Stimulated activated CD4-positive, alpha-beta T cell treated with anti-CD3 and anti-CD28 coated beads, TNF-alpha, amount 100 ng/mL, for 4 hours (primary cell): ENCODE measurements at places on chromosomes 16 and 17.

DNA sequence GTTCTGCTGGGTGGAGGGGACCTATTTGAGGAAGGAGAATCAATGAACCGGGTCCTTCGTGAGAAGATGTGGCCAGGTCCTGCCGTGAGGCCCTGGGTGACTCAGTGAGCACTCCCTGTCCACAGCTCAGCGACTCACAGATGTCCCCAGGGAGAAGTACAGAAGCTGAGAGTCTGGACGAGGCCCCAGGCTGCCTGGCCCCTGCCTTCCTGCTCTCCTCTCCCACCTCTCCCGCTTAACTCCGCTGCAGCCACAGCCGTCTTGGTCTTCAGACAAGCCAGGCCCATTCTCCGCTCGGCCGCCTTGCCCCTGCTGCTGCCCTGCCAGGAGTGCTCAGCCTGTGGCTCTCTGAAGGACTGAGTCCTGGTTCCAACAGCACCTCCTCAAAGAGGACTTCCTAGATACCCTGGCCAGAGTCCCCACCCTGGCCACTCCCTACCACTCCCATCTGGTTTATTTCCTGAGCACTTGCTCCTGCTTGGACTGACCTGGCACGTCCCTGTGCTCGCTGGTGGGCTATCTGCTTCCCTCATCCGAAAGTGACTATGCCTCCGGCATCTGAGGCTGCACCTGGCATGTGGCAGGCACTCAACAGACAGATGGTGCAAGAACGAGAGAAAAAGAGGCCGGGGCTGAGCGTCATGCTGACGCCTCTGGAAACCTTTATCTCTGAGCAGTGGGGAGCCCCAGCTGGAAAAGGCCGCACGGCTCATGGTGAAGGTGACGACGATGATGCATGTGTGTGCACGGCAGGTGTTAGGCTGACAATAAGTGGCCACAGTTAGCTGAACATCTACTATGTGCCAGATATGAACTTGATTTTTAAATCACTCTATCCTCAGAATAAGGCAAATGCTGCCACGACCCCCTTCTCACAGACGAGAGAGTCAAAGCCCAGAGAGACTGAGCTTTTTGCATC, 9.2 kb upstream of the TNFRSF13B start:
- DNase-seq = no peak

GRCh38 chr17:17156107-17156506, 50.0 kb downstream of the PLD6 start:
- DNase-seq = no peak

DNA sequence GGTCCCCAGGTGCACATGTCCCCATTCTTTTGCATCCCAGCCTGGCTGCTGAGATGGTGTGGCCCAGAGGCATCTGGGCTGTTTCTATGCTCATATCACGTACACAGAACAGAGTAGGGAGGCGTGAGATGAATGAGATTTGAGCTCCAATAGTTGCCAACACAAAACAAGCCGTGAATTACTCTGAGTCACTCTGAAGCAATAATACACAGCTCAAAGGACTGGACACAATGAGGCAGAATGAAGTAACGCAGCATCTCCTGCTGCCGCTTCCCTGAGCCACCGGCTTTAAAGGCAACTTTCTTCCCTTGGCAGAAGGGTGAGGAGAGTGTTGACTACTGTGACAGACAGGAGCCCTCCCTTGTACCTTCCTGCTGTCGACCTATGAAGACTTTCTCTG, 33.9 kb upstream of the CLEC18B start:
- no peak for DNase-seq

DNA sequence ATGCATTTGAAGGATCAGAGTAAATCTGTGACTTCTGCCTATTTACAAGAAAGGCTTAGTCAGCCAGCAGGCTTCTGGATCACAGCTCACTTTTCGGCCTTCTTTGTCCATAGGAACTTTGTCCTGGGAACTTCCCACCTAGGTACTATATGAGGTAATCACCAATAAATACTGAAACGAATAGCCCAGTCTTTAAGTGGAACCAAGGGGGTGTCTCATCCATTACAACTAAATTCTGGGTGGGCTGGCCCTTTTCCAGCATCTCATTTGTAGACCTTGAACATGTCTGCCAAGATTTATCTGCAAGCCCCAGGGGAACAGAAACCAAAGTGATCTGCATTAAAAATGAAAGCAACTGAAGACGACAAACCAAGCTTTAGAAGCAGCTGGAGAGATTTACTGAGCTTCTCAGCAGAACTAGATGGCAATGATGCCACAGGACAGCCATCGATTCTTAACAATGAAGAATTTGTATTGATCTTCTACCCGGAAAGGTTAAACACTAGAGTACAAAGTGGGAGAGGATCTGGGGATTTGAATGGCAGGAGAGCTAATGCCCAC, 55.5 kb downstream of the SNX11 start:
- DNase-seq = no peak

DNA sequence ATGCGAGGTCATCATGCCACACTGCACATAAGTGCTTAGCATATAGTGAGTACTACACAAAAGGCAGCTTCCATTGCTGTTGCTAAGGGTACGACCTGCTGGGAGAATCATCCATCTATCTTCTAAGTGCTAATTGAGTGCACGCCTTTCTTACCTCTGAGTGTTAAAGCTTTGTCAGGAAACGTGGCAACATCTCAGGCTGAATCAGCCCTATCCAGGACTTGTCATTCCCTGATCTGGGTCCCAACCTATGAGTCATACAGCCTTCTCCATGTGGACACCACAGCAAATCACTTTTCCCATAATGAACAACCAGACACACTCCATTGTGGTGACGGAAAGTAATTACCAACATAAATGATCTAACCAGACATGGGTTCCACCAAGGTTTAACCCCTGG, 201.1 kb upstream of the MAF start:
- no peak for DNase-seq

GRCh38 chr17:17395246-17395802, 81.5 kb upstream of the MED9 start:
- no peak for DNase-seq

GRCh38 chr17:7496470-7497183, 12.5 kb downstream of the POLR2A start:
- DNase-seq = no peak

DNA sequence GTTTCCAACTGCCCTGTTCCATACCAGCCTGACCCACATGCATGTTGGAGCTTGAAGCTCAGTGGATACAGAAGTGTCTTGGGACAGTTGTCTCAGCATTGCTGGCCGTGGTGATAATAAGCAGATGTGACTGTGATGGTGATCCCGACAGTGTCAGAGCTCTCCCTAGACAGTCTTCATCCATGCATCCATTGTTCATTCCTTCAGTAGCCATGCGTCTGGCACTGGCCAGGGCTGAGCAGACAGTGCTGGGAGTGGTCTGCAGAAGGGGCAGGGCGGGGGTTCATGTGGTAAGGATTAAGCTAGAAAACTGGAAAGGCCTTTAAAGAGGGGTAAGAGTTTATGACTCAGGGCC, 68.1 kb downstream of the GNAO1 start:
- no peak for DNase-seq

GRCh38 chr17:42514279-42514678, 21.8 kb upstream of the NAGLU start:
- no peak for DNase-seq

- no peak for DNase-seq
These were observed 2.6 kb downstream of the ANKRD40CL start for GRCh38 chr17:50764734-50765149.

GRCh38 chr16:25747160-25747758, 55.5 kb downstream of the HS3ST4 start:
- no peak for DNase-seq

- no peak for DNase-seq
These were observed 4.1 kb downstream of the KRABD2 start for GRCh38 chr17:8372422-8372821.

DNA sequence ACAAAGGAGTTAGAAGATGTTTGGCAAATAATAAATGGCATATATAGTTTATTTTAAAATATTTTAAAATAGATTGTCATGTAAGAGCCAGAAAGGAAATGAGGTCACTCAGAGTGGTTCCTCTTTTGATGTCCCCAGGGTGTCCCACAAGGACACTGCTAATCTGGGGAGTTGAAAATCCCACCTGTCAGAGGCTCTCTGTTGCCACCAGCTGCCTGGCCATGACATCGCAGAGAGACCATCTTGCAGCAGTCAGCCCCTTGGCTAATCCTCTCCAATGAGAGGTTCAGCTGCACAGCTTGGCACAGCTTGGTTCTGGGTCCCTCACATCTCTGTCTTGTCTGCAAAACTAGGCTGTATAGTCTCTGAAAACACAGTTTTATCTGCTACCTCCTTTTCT, 11.0 kb upstream of the RBFOX1 start:
- no peak for DNase-seq

GRCh38 chr17:32503251-32504165, 16.7 kb downstream of the CDK5R1 start:
- no peak for DNase-seq

GRCh38 chr17:78522031-78522809, 55.0 kb downstream of the DNAH17 start:
- DNase-seq = no peak

DNA sequence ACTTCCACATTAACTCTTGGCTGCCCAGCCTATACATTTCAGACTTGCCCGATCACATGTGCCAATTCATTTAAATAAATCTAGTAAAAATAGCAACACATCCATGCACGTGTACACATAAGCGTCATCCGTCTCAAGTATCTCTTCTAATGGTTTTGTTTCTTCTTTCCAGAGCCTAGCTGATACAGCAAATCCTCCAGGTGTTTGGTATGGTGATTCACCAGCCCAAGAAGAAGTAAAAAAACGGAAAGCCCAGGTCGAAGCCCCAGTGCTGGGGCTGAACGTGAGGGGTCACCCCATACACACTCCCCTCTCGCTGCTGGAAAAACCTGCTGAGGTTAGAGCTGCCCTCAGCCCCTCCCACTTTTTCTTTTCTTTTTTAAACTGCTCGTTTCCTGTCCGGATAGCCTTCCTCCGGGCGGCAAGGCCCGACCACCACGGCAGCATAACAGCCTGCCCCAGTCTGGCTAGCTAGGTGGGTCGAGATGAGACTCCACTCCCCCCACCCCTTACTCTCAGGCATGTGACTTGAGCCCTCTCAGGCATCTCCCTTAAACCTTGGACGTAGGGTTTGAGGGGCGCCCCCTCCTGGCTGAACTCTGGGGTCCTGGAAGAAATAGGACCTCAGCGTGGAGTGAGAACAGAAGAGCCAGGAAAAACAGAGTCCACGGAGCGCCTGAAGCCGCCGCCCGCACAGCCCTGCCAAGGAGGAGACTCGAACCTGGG, 13.9 kb upstream of the OR1F1 start:
- DNase-seq = no peak

GRCh38 chr17:79819534-79820276, 19.5 kb downstream of the CBX4 start:
- no peak for DNase-seq
